Amygdala (tissue), 56 donors: ENCODE measurements at places on chromosomes 4 and X.

- no peak for DNase-seq
Measured at GRCh38 chr4:25856756-25857155, 6.0 kb downstream of the SEL1L3 start.

DNA sequence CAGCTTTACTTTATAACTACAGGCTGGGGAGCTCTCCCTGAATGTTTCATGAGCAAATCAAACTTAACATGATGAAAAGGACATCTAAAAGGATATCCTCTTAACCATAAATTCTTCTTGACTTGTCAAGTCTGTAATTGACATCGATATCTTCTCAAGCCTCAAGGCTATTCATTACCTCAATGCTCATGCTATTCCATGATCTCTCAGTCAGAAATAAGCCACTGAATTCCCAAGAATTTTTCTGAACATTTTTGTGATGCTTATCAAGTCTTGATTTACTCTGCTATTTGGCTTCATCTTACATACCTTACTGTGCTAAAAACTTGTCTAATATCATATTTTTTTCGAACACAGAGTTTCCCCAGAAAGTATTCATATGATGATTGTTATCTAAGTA lies 433.4 kb downstream of the PDGFC start:
- no peak for DNase-seq

- DNase-seq = no peak
Measured at GRCh38 chr4:10734697-10735096, 50.1 kb upstream of the CLNK start.

- DNase-seq = no peak
Measured at GRCh38 chr4:23374259-23374658, 515.6 kb downstream of the PPARGC1A start.

- no peak for DNase-seq
Measured at GRCh38 chr4:90318193-90318592, 191.0 kb downstream of the CCSER1 start.

DNA sequence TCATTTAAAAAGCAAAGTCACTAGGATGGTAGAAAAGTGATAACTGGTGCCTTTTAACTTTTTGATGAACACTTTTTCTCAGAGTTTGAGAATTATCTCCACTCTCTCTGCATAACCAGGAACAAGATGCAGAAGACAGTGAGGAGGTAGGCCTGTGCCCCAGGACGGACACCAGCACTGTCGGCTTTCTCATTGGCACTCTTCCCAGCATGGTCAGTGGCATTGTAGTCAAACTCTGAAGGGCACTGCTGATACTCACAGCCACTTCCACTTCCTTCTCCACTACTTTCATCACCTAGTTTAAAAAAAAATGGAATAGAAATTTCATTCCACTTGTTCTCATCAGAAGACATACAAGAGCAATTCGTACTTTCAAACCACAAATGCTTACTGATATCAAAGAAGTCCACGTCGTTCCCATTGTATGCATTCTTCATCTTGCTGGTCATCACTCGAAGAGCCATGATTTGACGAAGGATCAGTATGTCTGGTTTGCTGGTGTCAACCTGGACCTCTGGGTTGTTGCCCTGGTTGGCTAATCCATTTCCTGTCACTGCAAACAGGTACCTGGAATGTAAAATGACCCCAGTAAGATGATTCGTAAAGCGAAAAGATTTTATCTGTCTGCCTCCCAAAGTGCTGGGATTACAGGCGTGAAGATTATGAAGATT lies 84.8 kb upstream of the TFDP3 start:
- no peak for DNase-seq

GRCh38 chr4:7151668-7152227 lies 40.6 kb upstream of the SORCS2 start:
- no peak for DNase-seq

GRCh38 chrX:134752558-134752957 lies 94.3 kb upstream of the PLAC1 start:
- DNase-seq = no peak

DNA sequence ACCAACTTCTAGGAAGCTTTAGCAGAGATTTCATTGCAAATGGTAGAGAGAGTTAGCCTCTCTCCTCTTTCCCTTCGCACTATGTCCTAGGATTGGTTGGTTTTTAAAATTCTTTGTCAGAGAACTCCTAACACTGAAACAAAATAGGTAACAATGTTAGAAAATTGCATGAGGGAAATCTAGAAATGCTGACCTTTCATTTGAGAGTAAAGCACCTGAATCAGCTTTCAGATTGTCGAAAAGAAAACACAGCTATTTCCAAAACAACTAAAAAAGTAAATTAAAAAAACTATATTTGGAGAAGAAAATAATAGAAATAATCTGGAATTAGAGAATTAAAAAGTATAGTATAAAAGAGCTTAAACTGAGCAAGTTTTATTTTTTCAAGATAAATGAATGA lies 108.1 kb upstream of the GK2 start:
- no peak for DNase-seq

DNA sequence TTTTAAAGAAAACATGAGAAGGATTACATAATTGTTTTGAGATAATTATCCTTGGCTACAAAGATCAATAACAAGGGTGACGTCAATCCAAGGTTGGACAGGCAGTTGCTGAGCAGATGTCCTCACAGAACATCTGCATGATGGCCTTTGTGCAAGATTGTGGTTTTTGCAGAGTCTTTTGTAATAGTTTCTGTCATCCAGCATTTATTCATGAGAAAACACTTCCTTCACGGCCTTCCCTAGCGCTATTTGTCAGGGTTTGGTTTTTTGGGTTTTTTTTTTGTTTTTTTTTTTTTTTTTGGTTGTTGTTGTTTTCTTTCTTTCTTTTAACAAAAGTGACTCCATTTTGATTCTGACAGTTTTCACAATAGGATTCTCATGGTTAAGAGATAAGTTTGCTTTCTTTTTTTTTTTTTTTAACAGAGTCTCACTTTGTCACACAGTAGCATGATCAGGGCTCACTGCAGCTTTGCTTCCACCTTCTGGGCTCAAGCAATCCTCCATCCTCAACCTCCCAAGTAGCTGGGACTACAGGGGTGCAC lies 31.5 kb upstream of the ELF2 start:
- no peak for DNase-seq

- no peak for DNase-seq
Measured at GRCh38 chr4:81031796-81032551, 1.5 kb downstream of the BMP3 start.

GRCh38 chrX:2267890-2268289 lies 232.9 kb downstream of the DHRSX start:
- DNase-seq = no peak

DNA sequence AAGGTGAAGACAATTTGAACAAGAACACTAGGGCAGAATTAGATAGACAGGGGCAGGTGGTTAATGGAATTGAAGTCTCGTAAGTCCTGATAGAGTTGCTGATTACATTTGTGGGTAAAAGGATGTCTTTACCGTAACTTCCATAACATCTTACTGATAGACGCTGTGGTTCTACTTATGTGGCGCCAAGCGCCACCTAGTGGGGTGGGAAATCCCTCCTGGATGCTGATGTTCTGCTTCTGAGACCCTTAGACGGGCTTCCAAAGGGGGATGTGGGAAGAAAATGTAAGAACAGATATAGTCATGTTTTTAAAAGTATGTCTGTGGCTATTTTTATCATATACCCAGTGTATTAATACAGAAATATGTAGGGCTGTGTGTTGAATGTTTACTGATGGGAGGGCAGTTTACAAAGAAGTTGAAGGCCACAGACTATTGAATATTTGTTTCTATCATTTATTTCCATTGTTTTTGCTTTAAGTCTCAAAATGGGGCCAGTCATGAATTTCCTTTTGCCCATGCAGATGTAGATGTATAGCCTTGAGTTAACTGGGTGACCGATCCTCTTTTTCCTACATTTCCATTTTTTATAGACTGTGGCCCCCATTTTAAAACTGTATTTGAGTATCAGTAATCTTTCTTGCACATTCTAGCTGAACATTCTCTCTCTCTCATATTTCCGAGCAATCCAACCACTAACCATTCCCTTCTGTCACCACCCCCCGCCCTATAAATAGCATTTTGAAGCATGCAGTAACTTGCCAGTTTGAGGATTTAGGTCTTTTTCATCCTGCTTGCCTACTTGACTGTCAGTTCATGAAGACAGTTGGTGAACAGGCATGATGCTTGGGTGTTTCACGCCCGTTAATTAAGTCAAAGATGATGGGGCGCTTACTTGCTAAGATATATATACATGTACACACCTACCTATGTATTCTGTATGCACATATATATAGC lies 12.1 kb upstream of the TLR8 start:
- DNase-seq = no peak

GRCh38 chrX:37818031-37818430 lies 29.3 kb downstream of the DYNLT3 start:
- DNase-seq = no peak

DNA sequence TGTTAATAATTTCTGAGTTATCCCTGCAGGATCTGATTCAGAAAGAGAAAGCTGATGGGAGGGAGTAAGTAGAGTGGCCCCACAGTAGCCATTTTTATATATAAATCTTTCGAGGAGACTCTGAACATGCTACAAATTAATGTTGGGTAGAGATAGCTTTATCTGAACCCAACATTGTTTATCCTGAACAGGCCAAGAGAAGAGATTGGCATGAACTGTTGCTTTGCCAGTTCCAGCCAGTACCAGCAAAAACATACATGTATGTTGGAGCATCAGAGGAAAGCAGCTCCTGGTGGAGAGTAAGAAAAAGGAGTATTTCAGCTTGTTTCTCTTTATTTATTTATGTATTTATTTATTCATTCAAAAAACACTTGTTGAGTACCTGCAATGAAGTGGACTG lies 1.6 kb downstream of the MAOA start:
- no peak for DNase-seq

- DNase-seq = no peak
Measured at GRCh38 chrX:79368441-79368840, 1.3 kb upstream of the ITM2A start.

- DNase-seq = no peak
Measured at GRCh38 chr4:120071192-120071795, 4.6 kb upstream of the MAD2L1 start.

- DNase-seq = no peak
Measured at GRCh38 chrX:34658326-34658725, 1.2 kb upstream of the TMEM47 start.

DNA sequence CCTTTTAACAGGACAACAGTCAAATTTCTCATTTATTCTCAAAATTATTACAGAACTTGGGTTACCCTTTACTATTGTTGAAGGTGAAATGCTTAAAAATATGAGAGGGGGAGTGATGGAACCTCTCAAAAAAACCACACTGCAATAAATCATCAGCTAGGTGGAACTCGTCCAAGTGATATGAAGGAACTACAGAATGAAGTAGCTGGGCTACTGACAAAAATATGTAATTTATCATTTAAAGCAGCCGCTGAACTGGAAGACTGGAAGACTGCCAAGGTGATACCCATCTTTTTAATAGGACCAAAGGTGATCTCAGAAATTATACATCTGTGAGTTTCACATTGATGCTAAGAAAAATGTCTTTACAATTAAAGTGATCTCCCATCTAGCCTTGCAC lies 597.7 kb upstream of the TENM3 start:
- DNase-seq = no peak

GRCh38 chr4:152960082-152960481 lies 24.0 kb downstream of the FHDC1 start:
- no peak for DNase-seq

DNA sequence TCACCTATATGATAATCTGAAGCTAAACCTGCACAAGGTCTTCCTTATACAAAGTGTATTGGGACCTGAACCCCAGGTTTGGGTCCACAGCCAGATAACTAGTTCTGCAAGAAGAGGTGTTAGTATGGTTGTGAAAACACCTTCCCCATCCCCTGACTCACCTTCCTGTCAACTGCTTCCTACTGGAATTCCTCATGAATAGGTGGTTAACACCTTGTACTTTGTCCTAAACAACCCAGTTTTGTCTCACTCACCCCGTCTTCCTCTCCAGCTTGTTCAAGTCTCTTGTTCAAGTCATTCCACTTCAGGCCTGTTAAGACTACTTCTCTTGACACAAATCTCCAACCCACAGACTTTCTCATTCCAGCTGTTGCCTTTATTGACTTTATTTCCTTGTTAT lies 45.5 kb downstream of the CCNG2 start:
- no peak for DNase-seq

- DNase-seq = no peak
Measured at GRCh38 chr4:115334736-115335411, 221.5 kb upstream of the NDST4 start.

GRCh38 chr4:112956484-112956896 lies 93.0 kb upstream of the ANK2 start:
- peak; percentile 9 for DNase-seq

DNA sequence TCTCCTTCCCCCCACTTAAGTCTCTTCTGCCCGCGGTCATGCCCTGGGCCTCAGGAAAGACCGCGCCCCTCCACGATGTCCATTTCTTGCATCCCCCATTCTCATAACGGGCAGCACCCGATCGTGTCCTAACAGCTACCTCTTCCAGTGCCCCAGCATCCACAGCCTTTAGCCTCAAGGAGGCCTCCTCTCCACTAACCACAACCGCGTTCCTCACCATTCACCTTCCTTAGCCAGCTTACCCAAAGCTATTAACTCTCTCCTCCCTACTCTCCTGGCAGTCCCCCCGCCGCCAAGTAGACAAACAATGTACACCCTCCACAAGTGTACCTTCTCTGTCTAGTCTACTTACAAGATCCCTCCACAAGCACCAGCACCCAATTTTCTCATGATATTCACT lies 58.6 kb upstream of the PAGE5 start:
- no peak for DNase-seq

DNA sequence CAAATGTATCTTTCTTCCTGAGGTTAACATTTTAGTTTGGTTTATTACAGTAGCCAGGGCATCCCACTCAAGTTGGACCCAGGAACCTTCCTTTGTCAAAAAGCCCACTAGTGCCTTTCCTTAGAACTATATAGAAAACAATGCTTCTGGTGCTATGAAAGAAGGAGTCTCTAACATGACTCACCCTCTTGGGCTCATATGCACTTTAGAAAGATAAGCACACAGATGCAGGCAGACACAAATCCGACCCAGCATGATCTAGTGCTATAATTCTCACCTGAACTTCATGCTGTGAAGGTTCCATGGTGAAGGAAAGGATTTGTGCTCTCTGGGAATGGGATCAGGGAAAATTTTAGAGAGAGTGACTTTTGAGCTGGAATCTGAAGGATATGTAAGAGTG lies 289.4 kb downstream of the ANKRD50 start:
- DNase-seq = no peak

DNA sequence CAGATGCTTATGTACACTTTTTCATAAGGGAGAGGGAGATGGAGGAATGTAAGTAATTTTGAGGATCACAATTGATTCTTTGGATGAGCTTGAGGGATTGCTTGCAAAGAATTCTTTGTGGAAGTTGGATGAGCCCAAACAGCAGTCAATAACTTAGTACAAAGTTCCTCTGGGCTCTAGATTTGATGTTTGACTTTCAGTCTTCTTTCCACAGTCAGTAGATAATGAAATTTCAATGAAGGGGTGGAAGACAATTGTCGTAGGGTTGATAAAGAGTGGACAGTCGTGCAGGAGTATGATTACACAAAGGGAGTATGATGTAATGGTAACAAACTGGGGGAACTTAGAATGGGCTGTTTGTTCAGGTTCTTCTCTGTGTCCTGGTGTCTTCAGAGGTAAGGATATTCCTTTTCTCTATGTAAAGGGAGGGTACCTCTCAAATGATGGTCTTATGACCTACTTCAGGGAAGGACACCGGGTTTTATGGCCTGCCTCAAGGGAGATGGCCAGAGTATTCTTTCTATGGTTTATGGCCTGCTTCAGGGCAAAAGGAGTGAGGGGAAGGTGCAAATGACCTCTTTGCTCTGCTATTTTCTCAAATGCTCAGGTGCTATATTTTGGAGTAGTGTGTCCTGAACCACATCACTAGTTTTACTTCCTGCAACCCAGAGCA lies 1.7 kb upstream of the ABRAXAS1 start:
- no peak for DNase-seq

- DNase-seq = no peak
Measured at GRCh38 chr4:122118243-122118642, 33.9 kb upstream of the BLTP1 start.

- no peak for DNase-seq
Measured at GRCh38 chr4:13907255-13907751, 279.8 kb upstream of the BOD1L1 start.
